Stimulated activated CD4-positive, alpha-beta T cell treated with anti-CD3 and anti-CD28 coated beads, Interleukin-4, amount 100 ng/mL, for 1 hour (primary cell): ENCODE measurements at places on chromosomes 6 and 20.

DNA sequence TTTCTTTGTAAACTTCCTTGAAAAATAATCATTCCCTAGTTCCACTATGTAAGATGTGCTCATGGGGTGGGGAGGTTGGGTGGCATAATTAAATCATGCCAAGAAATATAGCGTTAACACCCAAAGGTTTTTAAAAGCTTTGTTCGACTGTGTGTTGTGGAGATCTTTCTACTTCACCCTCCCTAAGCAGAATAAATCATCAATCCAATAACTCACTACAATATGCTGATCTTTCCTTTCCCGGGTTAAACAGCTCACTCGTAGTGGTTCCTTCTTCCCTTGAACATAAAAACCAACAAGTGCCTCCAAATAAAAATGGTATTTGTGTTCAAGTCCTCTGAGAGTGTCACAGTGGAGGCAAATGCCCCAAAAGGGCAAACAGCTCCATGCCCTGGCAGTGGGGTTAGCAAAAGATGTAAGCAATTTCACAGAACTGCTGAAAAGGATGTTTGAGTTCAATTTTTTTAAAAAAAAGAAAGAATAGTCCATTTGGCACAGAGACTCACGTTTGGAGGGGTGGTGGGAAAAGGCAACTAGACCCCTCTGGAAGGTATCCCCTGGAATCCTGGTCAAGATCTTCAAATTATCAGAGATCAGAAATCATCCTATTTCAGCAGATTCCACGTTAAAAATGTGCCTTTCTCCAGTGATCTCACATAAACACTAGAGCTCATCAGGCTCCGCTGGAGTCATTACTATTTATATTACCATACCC is 99.1 kb downstream of the TFAP2A start:
- DNase-seq: no peak

DNA sequence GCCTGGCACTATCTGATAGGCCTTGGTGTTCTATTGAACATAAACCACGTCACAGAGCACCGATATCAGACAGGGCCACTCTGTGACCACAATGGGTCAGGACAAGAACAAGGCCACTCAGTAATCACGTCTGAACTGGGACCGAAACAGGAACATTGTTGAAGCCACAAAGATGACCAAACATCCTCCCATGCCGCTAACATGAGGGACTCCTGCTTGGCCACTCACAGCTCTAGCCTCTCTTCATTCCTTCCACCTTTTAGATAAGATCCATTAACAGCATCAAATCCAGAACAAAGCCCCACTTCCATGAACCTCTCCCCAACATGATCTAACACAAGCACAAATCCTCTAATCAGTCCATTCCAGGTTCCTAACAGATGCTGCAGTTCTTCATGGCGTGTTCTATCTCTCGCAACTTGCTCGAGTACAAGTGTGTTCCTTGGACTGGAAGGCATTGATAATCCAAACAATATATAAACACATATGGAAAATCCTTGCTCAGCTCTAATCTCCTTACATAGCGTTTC is 7.4 kb downstream of the SIRT5 start:
- DNase-seq: no peak

DNA sequence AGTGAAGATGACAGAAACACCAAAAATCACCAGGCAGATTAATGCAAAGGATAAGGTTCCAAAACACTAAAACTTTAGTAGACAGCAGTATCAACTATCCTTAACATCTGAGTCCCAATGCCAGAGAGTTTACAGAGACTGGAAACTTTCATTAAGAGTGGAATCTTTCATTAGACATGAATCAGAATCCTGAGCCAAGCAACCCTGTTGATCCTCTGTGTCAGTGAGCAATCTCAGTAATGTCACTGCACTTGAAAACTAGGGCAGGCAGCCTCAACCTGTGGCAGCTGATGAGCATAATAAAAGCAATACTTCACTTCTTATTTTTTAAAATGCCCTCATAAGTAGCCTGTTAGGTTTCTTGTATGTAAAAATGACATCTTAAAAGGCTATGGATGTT is 252.8 kb upstream of the PLN start:
- no peak for DNase-seq

DNA sequence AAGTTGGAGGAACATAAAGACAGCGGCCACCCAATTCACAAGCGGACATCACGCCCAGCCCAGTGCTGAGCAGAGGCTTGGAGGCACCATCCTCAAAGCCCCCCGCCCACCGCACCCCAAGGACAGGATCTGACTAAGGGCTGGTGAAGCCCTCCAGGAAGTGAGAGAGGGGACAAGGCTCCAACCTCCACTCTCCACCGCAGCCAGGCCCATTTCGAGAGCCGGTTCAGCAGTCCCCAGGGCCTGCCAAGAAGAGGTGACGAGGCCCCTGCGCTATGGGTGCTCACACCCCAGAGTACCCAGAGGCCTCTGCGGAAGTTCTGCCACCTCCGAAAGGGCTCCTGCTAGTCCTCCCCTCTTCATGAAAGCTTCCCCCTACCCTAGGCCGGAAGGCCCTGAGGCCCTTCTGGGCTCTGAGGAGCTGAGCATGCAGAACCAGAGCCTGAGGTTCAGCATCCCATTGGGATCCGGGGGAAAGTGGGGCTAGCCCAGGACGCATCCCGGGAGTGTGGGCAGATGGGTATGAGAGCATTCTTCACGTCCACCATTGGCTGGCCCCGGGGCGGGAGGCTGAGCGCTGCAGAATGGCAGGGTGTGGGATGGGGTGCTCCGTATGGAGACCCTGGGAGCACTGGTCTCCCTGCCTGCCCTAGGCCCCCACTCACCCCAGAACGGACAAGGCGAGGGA is 2.5 kb downstream of the GRM4 start:
- no peak for DNase-seq

- peak; percentile 50 for DNase-seq
Observed at GRCh38 chr20:32585011-32585585, at the start of gene NOL4L. Gene NOL4L (minus strand): TSS chr20:32585333. CDS start chr20:32584890, 443 bp downstream.

DNA sequence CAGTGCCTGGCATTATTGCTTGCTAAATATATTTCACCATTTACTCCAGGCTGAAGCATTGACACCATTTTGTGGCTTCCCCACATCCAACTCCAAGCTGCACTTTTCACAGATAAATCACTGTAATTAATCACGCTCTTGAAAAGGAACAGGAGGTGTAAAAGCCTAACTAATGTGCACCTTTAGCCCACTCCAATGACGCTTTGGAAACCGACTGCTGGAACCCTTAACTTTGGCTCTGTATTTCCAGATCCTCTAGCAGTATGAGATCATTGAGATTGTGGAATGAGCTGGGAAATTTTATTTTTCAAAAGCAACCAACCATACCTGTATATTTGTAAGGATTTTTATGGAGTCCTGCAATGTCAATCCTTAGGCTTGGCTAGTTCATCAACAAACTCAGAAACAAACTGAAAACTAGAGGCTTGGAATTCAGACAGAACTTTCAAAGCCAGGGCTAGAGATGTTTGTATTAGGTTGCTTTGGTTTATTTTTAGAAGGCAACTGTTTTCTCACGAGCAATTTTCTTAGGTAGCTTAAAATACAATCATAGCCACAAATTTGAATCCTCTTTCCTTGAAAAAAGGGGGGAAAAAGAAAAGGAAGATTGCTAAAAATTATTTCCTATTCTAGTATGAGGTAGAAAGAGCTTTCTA is 52.8 kb upstream of the UTRN start:
- DNase-seq: no peak

- DNase-seq: no peak
Observed at GRCh38 chr20:2874456-2874855, 1.2 kb downstream of the PTPRA start.
